ENCODE measurements at places on chromosomes 1 and 21.
A peak's percentile ranks its signal among the peaks of the same experiment; 100 is the strongest.

DNA sequence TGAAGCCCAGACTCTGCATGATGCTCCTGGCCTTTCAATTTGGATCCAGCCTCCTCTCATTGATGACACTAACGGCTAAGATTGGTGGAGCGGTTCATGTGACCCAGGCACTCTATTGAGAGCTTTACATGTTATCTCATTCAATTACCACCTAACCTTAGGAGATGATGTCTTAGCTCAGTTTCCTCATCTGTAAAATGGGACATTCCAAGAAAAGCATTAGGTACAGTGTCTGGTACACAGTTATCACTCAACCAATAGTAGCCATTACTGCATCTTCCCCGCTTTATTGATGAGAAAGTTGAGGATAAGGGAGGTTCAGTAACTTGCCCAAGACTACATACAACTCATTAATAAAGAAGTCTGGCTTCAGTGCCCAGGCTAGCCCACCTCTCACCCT, 17.0 kb downstream of the HEYL start:
- no peak for DNase-seq

DNA sequence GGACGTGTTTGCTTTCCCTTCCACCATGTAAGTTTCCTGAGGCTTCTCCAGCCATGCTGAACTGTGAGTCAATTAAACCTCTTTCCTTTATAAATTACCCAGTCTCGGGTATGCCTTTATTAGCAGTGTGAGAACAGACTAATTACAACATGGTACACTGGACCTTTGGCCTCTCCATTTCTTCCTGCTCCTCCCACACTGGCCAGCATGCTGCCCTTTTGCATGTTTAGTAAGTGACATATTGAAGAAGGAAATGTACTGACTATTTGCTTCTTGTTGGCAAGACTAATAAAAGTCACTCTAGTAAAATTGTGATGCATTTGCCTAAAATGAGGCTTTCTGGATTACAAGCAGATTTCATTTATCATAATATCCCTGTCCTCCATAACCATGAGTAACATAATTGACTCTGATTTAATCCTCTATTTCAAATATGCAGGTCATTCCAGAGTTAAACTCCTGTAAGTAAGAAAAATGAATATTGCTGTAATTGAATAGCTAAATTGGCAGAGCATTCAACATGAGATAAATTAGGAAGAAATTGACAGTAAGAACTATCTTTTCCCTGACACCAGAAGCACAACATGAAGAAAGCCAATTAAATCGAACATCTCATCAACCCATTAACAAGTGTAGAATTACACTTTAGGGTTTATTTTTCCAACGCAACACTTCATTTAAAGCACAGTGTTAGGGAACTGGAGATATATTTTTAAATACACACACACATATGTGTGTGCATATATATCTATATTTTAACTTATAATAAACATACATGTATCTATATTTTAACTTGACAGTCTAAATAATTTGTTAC, 427.8 kb upstream of the ZP4 start:
- no peak for DNase-seq

GRCh38 chr1:74367175-74367813, 132.1 kb downstream of the TNNI3K start:
- no peak for DNase-seq

- DNase-seq: peak; percentile 80
Measured at GRCh38 chr1:234599617-234600417, 10.2 kb downstream of the IRF2BP2 start.

GRCh38 chr1:240495601-240496000, 116.4 kb downstream of the GREM2 start:
- DNase-seq: no peak

- no peak for DNase-seq
Measured at GRCh38 chr1:92495392-92496063, 8.8 kb upstream of the GFI1 start.

DNA sequence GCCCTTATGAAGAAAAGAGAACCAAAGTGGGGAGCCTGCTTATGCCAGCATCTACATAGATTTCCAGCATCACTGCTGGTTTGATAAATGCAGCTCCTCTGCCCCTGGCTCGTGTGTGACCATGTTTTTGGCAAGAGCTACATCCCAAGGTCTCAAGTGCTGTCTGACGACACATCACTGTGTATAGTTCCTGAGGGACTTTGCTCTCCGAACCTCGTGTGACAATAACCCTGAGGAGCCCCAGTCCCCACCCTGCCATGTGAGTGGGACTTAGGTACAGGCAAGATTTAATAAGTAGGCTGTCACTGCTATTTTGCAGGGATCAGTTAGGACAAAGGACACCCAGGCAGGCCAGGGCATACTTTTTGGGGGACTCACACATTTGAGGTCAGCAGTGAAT, 28.8 kb upstream of the RERE start:
- no peak for DNase-seq

DNA sequence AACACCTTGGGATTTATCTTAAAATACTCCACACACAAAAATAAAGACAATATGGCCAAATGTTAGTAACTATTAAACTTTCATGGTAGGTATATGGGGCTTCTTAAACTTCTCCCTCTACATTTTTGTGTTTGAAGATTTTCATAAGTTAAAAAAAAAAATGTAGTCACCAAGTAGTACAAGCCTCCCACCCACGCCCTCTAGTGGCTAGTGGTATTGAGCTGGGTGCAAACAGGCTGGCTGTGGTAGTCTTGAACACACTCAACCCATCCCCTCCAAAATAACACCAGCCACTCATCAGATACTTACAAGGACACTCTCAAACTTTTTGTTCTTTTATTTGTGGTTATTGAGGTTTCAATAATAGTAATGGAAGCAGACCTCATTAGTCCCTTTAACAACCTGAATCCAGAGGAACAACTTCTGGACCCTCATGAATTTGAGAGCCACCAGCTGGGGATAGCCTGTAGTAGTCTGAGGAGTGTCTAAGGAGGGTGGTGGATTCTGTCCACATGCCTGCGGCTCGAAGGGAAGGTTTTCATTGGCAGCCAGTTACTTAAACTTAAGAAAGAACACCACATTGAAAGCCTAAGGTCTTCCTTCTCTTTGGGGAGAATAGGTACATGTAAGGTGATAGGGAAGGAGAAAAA, 15.6 kb downstream of the RD3 start:
- DNase-seq: peak; percentile 51

DNA sequence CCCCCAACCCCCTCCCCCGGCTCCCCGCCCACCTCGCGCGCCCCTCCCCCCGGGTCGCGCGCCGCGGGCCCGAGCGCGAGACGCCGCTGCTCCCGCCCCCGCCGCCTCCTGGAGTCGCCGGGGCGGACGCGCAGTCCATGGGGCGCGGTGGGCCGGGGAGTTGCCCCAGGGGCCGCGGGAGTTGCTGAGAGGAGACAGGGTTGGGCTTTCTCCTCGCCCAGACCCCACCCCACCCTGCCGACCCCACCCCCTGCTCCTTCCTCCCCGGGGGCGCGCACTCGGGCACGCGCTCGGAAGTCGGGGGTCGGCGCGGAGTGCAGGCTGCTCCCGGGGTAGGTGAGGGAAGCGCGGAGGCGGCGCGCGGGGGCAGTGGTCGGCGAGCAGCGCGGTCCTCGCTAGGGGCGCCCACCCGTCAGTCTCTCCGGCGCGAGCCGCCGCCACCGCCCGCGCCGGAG, at the start of gene LAMC1:
TSS of gene LAMC1 (plus strand) at position 275 of the 455 bp plus-strand sequence. CDS start 297 bp downstream, outside the sequence.
- DNase-seq: peak; percentile 54

GRCh38 chr1:174296309-174296708, 137.0 kb downstream of the RABGAP1L start:
- no peak for DNase-seq

GRCh38 chr1:118155106-118155505, 29.9 kb downstream of the SPAG17 start:
- DNase-seq: no peak

- no peak for DNase-seq
Measured at GRCh38 chr1:162587347-162587746, 25.8 kb downstream of the UAP1 start.

DNA sequence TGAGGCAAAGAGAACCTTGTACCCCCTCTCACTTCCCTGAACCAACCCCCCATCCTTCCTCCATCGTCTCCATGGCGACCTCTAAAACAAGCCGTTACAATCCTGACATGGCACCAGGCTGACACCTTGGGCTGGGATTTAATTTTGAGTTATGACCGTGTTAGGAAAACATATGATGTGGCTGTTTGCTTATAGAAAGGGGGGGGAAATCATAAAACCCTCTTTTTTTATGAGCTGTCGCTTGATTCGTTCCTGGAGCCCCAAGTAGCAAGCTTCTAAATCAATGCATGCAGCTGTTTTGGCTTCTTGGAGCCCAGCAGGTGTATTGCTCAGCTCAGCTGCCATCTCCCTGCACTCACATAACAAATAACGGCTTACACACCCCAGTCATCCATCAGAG, 301.2 kb upstream of the SPAG17 start:
- no peak for DNase-seq

- DNase-seq: no peak
Measured at GRCh38 chr1:59379371-59379728, 82.5 kb downstream of the FGGY start.

GRCh38 chr1:146036965-146037646, 15.6 kb upstream of the HJV start:
- peak; percentile 69 for DNase-seq

DNA sequence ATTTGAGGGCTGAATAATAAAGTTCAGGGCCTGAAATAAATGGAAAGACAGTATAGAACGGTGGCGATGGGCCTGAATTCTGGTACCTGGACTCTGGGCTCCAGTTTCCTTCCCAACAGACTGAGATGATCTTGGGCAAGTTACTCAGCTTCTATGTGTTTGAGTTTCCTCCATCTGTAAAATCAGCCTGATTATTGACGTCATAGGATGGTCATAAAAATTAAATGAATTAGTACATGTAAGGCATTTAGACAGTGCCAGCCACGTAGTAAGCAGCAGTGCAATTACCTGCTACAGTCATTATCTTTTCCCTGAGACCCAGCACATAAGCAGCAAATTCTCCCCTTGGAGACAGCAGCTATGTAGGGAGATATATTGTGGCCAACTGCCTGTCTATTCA, 260.9 kb downstream of the NTNG1 start:
- DNase-seq: no peak

GRCh38 chr1:8671306-8671917, 146.0 kb downstream of the RERE start:
- peak; percentile 55 for DNase-seq

DNA sequence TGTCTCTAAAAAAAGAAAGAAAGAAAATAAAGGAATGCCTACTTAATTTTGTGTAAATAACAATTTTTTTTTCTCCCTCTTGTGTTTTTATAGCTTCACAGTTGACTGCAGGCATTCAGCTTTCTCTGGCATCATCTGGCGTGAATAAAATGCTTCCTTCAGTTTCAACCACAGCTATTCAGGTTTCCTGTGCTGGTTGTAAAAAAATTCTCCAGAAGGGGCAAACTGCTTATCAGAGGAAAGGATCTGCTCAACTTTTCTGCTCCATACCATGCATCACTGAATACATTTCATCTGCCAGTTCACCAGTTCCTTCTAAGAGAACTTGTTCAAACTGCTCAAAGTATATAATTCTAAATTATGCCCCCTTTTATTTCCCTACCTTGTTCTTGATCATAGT, 18.0 kb downstream of the ZMYM1 start:
- DNase-seq: no peak

DNA sequence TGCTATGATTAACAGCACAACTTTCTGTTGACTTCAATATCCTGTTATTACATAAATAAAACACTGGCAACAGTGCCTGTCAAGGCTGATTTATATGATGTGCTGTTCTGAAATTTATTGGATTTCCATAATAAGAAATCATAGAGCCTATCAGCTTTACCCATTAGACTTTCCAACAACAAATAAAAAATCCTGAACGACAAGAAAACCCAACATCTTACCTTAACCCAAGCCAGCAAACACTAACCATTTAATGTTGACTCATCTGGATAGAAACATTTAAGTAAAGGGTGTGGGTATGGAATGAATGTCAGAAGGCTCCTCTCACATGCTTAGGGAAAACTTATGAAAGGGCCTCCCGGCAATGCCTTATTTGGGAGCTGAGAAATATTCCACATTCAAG, 165.1 kb downstream of the SLC45A1 start:
- no peak for DNase-seq

GRCh38 chr1:46277658-46278373, 25.6 kb downstream of the LRRC41 start:
- DNase-seq: no peak

- no peak for DNase-seq
Measured at GRCh38 chr1:198281911-198282310, 125.1 kb downstream of the NEK7 start.

- no peak for DNase-seq
Measured at GRCh38 chr1:85465786-85466134, 801 bp upstream of the DDAH1 start.

GRCh38 chr1:154714638-154715037, 106.7 kb upstream of the ADAR start:
- no peak for DNase-seq

DNA sequence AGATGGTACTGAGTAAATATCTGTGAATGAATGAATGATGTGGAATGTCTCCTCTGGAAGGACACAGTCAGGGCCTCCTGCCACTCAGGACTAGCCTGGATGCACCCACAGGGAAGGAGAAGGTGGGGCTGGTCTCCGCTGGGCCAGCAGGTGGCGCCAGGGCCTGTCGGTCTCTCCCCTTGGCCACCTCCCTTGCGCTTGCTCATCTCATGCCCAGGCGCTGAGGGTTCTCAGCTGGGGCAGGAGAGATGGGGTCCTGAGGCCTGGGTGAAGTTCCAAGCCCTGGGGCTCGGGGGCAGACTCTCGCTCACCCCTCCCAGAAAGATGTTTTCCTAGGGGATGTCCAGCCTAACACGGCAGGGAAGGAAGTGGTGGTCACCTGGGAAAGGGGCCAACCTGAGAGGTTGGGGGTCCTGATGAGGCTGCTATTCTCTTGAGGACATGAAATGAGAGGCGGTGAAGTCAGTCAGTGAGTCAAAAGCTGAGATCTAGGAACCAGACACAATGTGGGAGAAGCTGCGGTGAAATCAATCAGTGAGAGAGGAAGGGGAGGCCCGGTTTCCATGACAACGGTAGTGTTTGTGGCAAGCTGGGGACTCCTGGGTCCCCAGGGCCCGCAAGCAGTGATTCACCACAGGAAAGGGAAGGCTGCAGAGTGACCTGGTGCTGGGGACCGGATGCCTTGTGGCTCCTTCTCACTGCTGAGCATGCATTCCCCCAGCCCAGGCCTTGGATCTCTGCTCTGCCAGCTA, 14.6 kb upstream of the MEX3A start:
- peak; percentile 62 for DNase-seq

DNA sequence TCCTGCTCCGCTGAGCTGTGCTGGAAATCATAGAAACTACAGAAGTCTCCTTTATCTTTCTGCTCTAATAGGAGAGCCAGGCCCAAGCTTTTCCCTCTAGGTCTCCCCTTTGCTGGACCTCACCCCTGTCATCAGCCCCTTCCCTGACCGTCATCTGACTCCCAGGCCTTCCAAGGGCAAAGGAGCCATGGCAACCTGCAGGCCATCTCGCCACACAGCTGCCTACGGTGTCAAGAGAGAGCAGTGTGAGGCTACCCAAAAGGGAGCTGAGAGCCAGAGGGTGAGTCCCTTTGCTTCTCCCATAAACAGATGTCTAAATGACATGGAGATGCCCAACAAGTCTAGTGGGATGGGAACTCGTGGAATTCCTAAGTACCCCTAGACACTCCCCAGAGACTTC, 37.6 kb upstream of the DIPK1A start:
- no peak for DNase-seq

- no peak for DNase-seq
Measured at GRCh38 chr1:17161137-17161740, 42.0 kb upstream of the PADI2 start.
